ENCODE measurements at places on chromosomes 13 and 19.

- no peak for DNase-seq
Observed at GRCh38 chr13:107516517-107516916, 698.8 kb downstream of the LIG4 start.

- DNase-seq: no peak
Observed at GRCh38 chr13:39148513-39148961, 110.3 kb downstream of the NHLRC3 start.

DNA sequence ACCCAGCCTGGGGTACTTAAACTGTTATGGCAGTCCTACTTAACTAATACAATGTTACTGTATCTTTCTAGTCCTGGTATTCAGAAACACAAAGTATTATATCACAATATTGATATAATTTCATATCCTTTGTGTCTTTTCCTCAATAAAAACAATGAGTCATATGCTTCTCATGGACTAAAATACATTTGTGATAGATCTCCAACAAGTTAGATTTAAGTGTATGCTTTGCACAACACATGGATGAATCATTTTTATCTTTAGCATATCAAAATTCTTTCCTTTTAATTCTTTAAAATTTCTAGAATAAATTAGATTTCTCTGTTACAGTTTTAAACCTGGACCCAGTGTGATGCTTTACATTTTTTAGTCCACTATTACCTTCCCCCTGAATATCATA, 1357.8 kb upstream of the ATXN8OS start:
- no peak for DNase-seq

GRCh38 chr19:29658221-29658991, 6.9 kb upstream of the PLEKHF1 start:
- DNase-seq: no peak

DNA sequence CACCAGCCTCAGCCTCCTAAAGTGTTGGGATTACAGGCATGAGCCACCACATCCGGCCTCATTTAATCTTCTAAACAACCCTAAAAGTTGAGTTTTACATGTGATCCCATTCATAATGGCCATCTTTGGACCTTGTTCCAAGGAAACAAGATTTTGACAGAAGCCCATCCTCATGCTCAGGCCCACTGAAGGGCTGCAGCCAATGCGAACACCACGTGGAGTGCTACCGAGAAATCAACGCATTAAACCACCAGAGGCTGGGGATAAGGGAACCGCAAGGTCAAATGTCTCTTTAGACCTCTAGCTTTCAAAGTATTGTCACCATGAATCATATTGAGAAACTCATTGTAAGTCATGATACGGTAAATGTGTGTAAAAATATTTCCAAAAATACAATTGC, 49.4 kb upstream of the DOCK9 start:
- DNase-seq: no peak

- DNase-seq: no peak
Observed at GRCh38 chr19:36775768-36776167, 3.2 kb upstream of the ZNF850 start.

DNA sequence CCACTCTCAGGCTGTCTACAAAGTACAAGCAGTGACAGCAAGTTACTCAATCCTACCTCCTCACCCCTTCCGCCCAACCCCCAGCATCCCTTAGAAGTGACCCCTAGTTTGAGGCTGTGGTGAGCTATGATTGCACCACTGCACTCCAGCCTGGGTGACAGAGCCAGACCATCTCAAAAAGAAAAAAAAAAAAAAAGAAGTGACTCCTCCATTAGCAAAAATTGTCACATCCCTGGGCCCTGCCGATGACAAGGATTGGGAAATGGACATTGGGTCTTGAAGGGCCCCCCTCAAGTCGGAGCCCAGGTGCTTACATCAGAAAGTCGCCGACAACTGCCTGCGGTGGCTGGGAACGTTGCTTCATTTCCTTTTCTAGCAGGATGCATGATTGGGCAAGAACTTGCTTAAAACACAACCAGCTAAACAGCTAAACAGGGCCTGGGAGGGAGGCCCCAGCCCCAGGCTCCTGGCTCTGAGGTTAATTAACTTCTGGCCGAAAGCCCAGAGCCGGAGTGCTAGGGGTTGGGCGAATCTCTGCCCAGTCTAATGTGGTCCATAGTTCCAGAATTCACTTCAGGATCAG, 15.3 kb downstream of the RAB3D start:
- peak; percentile 37 for DNase-seq

- DNase-seq: no peak
Observed at GRCh38 chr13:41286370-41286769, 23.0 kb upstream of the MTRF1 start.

DNA sequence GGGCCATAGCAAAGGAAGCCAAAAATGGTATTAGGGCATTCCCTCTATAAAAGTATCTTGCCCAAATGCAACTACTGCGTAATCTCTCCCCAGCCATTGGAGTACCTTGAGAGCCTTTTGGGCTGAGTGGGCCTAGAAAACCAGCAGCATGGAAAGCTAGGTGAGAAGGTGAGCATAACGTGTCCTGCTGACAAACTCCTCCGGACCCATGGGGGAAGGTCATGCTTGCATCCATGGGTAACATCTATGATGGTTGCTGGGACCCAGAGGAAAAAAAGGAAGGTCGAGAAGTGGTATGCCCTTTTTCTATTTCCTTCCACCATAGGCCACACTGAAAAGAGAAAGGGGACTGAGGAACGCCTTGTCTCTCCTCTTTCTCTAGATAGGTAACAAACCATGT, 57.4 kb downstream of the ZNF728 start:
- no peak for DNase-seq

- no peak for DNase-seq
Observed at GRCh38 chr13:93721483-93721882, 494.9 kb downstream of the GPC6 start.

DNA sequence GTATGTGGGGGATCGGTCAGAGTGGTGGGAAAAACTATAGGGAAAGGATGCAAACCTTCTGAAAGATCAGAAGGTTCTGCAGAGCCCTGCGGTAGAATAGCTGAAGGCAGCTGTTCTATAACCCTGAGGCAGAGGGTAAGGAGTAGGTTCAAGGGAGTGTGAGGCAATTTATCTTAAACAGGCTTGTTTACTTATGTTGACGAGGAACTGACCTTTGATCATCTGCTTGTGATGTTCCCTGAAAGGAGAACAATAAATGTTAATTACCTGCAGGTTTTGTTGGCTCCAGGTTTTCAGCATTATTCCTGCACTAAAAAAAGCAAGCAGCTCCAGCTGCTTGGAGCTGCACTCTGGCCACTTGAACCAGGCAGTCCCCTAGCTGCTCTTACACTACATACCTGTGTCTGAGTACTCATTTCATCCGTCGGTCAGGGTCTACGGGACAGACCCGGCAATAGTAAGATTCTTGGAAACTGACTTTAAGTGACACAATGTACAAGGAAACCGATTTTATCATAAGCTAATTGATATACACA, 202.1 kb downstream of the TBC1D4 start:
- DNase-seq: no peak

DNA sequence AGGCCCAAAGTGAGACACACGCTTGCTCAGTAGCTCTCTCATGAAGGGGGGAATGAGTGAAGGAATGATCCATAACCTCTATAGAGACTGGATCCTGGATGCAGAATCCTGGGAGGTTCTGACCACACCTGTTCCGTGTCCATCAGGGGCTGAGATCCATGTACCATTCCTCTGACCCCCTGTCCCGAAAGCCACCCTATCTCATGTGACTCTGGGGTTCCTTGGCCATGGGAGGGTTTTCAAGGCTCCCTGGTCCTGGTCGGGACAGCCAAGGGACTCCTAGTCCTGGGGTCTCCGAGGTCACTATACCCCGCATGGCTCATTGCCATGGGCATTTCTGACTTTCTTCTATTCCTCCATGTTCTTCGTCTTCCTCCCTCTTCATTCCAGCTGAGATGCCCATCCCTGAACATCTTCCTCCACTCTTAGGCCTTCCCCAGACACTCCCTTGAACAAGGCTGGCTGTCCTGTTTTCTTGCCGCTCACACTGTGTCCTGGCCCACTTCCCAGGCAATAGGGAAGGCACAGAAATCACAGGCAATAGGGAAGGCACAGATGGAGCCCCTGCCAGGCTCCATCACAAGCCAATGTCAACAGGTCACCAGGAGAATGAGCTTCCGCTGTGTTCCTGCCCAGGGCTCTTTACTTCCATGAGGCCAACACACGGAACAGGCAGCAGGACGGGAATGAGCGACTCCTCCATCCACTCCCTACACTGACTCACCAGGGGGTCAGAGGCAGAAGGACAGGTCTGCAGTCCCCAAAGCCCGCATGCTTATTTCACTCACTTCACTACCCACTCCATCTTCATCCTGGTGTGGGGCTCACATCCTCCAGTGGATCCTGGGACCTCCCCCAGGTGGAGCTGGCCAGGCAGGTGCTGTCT, 3.2 kb downstream of the CEACAM5 start:
- no peak for DNase-seq

GRCh38 chr13:71169180-71169579, 697.8 kb downstream of the DACH1 start:
- DNase-seq: no peak

DNA sequence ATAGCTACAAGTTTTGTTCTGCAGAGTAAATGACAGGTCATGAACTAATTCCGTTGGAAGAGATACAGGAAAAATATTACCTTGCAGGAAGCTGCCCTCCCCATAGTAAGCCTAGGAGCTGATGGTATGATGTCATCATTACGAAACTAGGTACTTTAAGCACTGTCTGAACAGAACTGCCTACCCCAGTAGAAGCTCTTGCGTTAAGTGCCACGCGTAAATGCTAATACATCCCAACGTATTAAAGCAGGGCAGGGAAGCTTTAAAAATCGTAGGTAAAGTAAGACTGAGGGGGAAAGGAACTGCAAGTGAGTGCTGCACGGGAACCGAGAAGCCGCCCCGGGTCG, 572 bp downstream of the UGGT2 start:
- no peak for DNase-seq

- DNase-seq: no peak
Observed at GRCh38 chr13:52399708-52400107, 6.3 kb downstream of the THSD1 start.

- DNase-seq: no peak
Observed at GRCh38 chr13:112999414-113000177, 30.6 kb downstream of the MCF2L start.

DNA sequence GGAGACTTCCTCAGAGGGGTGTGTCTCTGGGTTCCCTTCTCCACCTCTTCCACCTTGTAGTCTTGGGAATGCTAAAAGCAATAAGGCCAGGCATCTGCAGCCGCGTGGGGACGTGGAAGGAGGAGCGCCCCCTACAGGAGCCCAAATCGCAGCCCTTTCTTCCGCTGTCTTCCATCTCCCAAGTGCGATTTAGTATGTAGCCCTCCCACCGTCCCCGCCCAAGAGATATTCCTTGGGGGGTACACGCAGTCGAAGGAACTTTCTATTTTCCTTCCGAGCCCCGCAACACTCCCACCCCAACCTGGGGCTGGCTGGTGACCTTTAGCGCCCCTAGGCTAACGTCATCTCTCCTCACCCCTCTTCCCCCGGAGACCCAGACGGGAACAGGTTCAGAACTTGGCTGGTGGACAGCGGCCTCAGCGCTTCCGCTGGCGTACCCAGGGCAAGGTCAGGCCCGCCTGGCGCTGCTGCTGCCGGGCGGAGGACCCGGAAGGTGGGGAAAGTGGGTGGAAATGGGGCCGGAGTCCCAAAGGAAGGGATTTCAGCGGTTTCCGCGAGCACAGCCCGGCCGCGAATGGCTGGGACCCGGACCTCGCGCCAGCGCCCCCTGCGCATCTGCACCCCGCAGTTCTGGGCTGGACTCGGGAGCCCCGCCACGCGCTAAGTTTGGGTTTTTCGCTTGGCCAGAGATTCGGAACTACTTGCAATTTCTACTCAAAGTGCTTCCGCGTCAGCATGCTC, 2.1 kb upstream of the PCDH8 start:
- DNase-seq: peak; percentile 59

DNA sequence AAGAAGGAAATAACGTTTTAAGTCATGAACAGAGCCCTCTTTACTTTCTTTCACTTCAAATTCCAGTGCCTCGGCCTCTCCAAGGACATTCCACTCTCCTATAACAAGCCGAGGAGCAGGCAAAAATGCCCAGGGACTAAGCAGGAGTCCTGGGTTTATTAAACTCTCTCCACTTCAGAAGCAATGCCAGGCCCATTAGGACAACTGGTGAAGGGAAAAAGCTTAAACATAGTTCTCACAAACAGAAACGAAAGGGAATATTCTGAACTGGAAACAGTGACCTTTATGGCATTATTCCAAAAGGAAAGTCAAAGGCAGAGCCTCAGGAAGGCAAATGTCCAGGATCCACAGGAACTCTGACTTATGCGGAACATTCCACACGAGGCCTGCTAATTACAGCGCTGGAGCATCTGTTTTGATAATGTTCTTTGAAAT, 30.9 kb upstream of the MED4 start:
- no peak for DNase-seq

DNA sequence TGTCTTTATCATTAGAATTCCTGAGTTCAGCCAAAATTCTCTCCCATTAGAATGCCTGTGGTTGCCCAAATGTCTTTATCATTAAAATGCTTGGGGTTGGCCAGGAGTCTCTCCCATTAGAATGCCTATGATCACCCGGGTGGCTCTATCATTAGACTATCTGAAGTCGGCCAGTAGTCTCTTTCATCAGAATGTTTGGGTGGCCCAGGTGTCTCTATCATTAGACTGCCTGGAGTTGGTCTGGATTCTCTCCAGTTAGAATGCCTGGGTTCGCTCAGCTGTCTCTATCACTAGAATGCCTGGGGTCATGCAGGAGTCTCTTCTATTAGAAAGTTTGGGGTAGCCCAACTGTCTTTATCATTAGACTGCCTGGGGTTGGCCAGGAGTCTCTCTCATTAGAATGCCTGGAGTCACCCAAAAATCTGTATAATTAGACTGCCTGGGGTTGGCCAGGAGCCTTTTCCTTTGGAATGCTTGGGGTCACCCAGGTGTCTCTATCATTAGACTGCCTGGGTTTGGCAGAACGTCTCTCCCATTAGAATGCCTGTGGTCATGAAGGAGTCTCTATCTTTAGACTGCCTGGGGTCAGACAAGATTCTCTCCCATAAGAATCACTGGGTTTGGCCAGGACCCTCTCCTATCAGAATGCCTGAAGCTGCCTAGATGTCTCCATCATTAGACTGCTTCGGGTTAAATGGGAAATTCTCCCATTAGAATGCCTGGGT, 1478.3 kb downstream of the UQCRFS1 start:
- no peak for DNase-seq

- no peak for DNase-seq
Observed at GRCh38 chr19:47158879-47159503, 28.4 kb downstream of the SAE1 start.

DNA sequence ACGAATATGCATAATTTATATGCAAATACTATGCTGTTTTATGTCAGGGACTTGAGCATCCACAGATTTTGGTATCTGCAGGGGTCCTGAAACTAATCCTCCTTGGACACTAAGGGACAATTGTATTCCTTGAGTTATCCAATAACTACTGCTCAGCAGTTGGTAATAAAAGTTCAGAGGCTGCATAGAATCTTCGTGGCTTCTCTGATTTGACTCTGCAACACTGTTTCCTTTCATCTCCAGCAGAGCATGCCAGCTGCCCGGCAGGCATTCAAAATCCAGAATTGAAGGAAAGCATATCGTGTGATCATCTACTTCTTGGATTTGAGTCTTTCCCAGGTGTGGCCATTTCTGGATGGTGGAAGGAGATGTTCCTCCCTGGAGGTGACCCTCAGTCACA, 64.5 kb upstream of the MRI1 start:
- no peak for DNase-seq

All from activated naive CD8-positive, alpha-beta T cell treated with anti-CD3 and anti-CD28 coated beads, Interleukin-2, amount 50 U/mL, for 24 hours (primary cell).